Midbrain (tissue), 1 donor: ENCODE measurements at places on chromosomes 3 and 15.

GRCh38 chr15:66798426-66799061 is 96.5 kb downstream of the SMAD6 start:
- DNase-seq: no peak

GRCh38 chr3:11463591-11463990 is 180.1 kb downstream of the VGLL4 start:
- DNase-seq: no peak

DNA sequence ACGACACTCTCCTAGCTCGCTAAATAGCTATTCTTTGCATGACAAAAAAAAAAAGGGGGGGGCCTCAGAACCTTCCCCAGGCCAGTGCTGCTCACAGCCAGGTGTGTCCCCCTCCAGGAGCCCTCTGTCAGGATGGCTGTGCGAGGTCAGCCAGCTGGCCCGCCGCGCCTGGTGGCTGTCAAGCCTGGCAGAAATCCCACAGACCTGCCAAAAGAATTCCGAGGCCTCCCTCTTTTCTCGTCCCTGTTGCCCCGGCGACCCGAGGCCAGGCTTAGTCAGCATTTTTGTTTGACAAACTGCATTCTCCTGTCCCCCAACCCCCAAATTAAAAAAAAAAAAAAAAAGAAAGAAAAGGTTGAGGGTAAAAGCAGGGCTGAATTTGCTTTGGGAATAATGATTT is 61.9 kb downstream of the TM4SF4 start:
- DNase-seq: peak; percentile 59

- peak; percentile 40 for DNase-seq
Measured at GRCh38 chr15:93029214-93029835, 59.7 kb downstream of the RGMA start.

- DNase-seq: no peak
Measured at GRCh38 chr3:13559764-13560525, 11.0 kb downstream of the FBLN2 start.

DNA sequence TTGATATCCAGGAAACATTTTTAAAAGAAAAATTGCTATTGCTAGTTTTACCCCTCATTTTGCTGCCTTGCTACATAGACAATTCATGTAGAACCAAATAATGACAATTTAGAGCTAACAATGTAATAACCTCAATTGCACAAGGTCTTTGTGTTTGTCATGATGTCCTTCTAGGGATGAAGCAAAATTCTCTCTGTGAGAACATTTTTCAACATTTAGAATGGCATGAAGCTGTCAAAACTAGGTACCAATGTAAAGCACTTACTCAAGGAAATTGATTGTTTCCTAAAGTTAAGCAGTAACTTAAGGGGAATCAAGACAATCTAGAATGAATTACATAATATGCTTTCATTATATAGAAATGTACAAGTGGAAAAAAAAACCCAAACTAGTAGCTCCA is 7.9 kb upstream of the FGF7 start:
- DNase-seq: no peak

- DNase-seq: no peak
Measured at GRCh38 chr15:100973351-100974111, 54.4 kb downstream of the LRRK1 start.

GRCh38 chr3:62718515-62719320 is 156.5 kb downstream of the CADPS start:
- DNase-seq: no peak

DNA sequence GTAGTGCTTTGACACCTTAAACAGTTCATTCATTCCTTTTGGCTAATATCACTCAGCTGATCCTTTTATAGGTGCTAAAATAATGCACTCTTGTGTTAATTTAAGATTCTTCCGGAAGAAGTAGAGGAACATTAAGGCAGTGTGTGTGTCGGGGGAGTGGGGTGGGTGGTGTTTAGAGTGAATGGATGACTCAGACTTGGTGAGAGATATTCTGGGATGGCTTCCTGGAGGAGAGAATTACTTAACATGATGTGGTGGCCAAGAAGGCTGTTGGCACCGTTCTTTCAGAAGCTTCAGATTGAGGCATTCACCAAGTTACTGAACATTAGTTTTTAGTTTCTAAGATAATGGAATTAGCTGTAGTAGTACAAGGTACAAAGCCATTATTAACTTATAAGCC is 125.6 kb upstream of the ROPN1 start:
- DNase-seq: no peak

DNA sequence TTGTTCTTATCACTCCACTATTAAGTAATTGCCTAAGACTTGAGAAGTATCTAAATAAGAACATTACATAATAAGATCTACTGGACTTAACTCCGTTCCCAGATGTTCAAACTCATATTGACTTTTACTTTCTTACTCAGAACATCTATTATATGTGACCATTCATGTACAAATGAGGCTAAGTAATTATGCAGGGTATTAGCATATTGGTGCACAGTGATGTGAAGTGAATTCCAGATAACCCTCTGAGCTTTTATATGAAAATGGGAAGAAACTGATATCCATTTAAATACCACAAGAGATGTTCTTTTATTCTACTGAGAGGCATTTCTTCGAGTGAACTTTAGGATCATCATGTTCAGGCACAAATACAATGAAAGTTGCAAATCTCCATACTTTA is 135.7 kb downstream of the ZPLD1 start:
- no peak for DNase-seq

GRCh38 chr15:86197770-86198169 is 118.1 kb downstream of the AGBL1 start:
- no peak for DNase-seq

- DNase-seq: no peak
Measured at GRCh38 chr3:280681-281080, 84.1 kb downstream of the CHL1 start.

DNA sequence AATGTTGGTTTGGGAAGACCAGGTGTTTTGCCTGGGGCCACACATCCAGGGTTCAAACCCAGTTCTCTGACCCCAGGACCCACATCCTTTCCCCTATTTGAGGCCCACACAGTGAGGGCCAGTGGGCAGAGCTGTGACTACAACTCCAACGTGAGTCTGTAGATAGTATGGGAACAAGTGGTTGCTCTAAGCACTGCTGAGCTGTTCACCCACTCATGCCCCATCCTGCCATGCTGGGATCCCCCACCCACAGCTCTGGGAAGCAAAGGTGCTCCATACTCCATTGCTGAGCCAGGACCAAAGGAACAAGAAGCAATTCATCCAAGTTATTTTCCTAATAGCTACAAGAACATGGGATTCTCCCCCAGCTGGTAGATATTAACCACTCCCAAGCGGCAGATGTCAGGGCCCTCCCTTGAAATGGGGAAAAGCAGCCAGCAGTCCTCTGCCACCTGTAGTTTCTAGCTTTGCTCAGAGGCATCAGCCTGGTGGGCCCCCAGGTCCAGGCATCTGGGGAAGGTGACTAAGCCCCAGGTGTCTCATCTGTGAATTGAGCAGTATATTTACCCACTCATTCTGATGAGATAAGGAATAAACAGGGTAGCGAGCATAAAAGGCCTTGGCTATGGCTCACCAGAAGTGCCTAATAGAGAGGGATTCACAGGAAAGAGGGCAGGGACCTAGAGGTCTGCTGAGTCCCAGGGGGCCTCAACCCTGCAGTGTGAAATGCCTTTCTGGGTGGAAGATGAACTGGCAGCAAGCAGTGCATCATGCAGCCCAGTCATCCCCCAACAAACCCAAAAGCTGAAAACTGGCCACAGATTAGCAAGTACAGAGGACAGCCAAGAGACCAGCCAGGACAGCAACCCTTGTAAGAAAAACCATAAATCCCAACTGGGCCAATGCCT is 33.4 kb downstream of the POC1A start:
- DNase-seq: no peak

- DNase-seq: no peak
Measured at GRCh38 chr15:45030743-45031142, 7.7 kb downstream of the SORD start.

DNA sequence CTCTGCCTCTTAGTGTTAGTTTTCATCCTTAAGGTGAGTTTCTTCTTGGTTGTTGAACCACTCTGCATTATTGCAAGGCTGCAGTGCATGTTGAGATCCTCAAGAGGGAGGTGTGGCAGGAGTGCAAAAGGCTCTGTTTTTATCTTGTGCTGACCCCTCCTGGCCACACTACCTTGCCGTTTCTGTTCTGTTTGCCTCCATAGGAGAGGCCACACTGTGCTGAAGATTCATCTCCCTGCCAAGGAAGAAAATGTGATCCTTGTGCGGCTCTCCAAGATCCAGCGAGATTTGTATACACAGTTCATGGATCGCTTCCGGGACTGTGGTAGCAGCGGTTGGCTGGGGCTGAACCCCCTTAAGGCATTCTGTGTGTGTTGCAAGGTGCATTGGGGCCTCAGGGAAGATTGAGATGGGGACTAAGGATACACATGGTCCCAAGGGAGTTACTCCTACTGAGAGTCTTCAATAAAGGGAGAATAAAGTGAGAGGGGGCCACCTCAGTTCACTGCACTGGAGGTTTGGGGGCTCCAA is 33.0 kb upstream of the TEX264 start:
- DNase-seq: no peak

DNA sequence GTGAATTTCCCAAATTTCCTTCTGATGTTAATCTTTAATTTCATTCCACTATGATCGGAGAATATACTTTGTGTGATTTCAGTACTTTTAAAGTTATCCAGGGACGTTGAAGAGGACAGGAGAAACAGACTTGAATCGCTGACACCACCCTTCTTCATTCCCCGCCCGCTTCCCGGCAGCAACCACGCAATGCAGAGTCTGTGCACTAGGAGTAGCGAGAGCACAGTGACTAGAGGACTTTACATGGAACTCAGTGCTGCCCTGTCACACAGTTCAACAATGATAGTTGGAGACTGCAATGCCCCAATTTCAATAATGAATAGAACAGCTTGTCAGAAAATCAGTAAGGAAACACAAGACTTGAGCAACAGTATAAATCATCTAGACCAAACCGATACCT is 73.9 kb downstream of the RNF13 start:
- DNase-seq: no peak

DNA sequence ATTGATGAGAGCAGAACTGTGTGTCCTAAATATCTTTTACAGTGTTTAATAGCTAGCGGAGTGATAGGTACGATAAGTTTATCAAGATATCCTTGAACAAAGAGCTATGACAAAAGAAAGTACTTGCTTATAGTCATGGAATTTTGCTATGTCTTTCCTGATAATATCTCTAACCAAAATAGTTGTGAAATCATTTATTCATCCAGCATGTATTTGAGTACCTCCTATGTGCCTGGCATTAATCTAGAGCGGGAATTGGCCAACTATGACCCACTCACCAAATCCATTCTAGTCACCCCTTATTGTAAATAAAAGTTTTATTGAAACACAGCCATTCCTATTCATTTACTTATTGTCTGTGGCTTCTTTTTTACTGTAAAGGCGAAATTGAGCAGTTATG is 46.6 kb downstream of the ZFAND6 start:
- no peak for DNase-seq

DNA sequence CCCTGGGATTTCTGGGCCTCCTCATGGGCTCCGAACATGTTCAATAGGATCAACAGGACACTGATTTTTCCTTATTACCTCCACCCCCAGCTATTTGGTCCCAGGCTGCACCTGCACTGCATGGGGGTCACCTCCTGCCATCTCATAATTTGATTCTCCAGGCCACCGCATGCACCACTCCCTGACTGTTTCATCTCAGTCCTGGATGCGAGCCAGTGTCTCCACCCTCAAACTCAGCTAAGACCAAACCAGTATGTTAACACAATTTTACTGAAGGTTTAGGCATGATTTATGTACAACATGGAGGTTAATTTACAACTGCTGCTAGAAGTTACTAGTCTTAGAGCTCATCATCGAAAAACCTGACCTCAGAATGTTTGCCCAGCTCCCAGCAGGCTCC is 249.5 kb downstream of the UACA start:
- no peak for DNase-seq

GRCh38 chr15:31329640-31330010 is 3.0 kb downstream of the KLF13 start:
- DNase-seq: no peak

DNA sequence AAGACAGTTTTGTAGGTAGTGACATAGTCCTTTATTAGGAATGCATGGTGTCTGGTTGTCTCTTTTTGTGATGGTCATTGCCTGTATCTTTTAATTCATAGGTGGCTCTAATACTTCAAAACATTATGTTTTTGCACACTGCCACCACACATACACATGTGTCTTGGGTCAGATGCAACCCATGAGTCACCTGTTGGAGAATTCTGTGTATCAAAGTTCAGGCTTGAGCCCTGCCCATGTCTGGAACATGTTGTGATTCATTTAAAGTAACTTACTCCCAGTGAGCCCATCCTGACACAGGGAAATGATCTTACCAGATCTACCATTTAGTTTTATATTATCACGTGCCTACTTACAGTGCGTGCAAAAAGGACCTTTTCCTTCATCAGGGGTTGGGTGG is 142.7 kb downstream of the GHSR start:
- no peak for DNase-seq

DNA sequence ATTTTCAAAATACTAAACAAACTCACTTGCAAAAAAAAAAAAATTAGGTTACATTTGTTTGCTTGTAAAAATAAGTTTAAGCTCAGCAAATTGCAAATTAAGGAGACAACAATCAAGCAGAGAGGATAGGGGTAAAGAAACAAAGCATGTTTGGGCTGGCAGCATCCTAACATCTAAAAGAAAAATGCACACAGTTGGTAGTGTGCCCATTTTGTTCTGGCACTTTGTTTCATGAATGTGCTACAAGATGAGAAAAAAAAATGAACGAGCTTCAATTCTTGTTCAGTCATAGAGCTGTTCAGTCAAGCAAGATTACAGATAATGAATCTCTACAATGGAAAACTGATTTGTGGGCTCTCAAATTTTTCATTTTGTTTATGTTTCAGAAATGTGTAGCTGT is 17.7 kb upstream of the ZBBX start:
- DNase-seq: no peak

DNA sequence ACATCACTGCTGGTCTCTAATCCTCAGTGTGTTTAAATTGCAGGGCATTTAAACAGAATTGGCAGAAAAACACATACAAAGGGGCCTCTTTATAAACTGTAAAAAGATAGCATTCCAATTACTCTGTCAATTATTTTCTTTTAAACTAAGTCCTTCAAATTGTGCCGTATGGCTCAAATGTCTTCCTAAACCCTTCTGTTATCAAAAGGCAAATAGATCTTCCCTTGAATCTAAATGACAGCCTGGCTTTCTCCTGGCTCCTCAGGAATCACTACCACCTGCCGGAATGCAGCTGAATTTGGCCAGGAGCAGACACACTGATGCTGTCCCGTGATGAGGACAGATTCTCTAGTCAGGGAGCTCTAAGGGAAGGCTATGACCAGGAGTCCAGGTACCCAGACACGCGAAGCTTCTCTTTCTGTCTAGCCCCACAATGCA is 85.6 kb downstream of the IGF2BP2 start:
- DNase-seq: no peak
